ENCODE measurements at places on chromosomes 7 and 10.

DNA sequence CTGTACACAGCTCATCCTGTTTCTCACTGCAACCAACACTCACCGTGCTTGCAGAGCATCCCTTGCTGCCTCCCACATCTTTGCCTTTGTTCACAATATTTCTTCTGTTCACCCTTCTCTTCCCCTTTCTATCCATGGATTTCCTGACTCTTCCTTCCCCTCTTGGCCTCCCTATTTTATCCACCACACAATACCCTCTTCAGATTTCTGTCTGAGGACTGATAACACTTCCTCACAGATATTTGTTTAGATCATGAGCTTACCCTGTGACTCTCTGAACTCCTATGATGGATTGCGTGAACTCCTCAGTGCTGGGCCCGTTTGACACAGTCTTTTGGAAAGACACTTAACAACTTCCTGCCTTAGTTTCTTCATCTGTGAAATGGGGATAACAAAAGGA is 62.8 kb upstream of the GPR158 start:
- no peak for DNase-seq

GRCh38 chr7:36473454-36474282 is 84.0 kb downstream of the ANLN start:
- peak; percentile 31 for DNase-seq

DNA sequence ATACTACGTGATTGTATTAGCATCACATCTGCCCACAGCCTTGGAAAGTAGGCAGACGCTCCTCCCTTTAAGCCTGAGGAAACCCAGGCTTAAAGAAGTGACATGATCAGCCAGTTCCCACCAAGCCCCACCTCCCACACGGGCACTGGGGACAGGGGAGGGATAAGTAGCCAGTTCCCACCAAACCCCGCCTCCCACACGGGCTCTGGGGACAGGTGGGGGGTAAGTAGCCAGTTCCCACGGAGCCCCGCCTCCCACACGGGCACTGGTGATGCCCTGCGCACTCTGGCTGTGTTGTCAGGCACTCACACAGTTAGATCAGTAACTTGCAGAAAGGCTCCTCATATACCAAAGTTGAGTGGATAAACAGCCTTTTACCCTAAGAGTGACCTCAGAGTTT is 606.8 kb downstream of the PTPRN2 start:
- DNase-seq: no peak

DNA sequence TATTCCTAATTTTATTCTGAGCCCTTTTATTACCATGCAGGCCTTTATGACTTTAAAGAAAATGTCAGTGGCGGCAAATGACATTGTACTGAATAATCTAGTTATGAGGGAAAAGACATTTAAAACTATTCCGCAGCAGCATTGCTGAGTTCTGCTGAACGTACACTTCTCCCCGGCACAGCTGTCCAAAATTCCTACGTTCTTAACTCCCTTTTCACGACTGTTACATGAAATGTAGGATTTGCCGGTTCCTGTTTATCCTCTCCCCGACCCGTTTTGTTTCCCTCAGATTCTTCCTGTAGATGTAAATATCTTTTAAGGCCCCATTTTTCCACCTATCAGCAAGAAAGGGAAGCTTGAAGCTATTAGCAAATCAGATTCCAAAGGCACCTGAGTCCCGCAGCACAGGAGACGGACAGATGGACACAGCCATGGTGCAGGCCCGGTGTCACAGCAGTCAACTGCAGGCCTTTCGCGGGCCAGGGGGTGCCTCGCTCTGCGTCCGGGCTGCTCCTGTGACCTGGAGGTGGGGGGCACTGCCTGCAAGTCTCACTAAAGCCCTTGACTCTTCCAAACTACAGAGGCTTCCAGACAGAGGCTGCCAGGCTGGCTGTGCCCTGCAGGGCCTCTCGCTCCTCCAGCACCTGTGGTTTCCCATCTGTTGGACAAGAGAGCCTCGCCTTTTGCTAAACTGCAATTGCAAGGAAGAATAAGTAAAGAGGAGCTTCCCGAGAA is 485.0 kb upstream of the MGMT start:
- DNase-seq: no peak

DNA sequence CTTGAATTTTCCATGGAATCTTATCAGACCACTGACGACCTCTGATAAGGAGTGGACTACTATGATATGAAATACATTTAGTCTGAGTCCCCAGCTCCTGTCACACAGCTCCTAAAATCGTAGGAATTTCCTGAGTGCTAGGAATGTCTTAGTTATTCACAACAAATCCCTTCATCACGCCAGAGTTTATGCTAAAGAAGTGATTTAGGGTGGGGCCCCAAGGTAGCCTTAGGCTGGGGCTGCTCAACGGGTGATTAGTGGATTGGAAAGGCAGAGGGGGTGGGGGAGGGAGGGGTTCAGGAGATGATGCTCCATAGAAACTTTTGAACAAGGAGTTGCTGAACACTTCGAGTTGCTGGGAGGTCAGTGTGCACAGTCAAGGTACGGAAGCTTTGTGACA is 7.0 kb upstream of the TET1 start:
- DNase-seq: no peak

- DNase-seq: no peak
These were observed 88.7 kb downstream of the COBL start for GRCh38 chr7:51227861-51228260.

GRCh38 chr7:143960813-143961610 is 6.4 kb downstream of the OR2F1 start:
- DNase-seq: no peak

DNA sequence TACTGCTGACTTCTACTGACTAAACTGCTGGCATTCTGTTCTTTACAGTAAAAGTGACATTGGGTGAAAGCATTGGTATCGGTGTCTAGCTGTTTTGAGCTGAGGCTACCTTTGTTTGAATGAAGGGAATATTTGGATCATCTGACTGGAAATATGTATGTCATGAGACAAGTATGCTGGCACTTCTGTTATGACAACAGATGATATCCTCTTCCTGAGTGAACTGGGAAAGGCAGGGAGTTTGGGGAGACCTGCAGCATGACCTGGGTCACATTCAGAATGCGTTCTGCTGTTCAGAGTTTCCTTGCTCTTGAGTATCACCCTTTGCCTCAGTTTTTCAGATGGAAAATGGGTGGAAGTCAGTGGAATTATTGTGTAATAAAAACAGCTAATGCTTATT is 81.8 kb downstream of the PLCE1 start:
- no peak for DNase-seq

GRCh38 chr10:96290368-96291133 is 13.7 kb upstream of the DNTT start:
- DNase-seq: no peak

DNA sequence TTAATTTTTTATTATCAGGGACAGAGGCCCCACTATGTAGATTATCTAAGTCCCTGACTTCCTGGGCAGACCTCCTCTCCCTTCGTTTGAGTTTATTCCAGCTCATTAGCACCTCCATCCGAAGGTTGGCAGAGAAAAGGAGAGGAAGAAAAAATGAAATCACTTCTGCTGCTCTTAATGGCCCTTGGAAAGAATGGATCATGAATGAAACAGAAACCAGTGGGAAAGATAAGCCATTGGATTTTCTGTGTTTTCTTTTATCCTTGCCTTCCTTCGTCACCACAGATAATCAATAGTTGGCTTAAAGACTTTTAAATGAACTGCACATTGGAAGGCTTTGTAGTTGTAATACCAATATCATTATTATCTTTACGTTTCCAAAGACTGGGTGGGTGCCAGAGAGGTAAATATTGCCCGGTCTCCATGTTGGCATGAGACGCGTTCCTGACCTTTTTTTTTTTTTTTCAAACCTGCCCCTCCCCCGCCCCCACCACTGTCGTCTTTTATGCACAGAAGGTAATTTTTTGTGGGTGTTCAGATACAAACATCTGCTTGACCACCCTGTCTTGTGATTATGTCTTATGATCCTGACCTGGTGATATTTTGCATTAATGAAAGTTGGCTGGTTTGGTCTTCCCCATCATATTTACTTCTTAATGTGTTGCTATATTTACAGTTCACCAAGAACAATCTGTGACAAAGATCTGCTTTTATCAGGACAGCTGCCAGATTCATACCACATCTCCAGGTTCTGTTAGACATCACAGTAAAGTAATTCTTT is 116.8 kb downstream of the ARID5B start:
- DNase-seq: no peak

DNA sequence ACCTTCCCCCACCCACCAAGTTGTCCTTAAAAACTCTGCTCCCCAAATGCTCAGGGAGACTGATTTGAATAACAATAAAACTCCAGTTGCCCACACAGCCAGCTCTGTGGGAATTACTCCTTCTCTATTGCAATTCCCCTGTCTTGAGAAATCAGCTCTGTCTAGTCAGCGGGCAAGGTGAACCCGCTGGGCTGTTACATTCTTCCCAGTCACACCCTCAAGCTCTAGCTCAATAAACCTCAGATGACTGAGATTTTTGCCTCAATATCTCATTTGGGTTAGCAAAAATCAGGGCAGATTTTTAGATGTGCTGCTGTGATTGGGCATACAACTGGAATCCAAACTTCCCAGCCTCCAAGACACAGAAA is 32.9 kb downstream of the SVOPL start:
- DNase-seq: no peak

- no peak for DNase-seq
These were observed 104.6 kb upstream of the PPIF start for GRCh38 chr10:79242620-79243152.

GRCh38 chr10:80498833-80499741 is 38.6 kb upstream of the SH2D4B start:
- peak; percentile 85 for DNase-seq

DNA sequence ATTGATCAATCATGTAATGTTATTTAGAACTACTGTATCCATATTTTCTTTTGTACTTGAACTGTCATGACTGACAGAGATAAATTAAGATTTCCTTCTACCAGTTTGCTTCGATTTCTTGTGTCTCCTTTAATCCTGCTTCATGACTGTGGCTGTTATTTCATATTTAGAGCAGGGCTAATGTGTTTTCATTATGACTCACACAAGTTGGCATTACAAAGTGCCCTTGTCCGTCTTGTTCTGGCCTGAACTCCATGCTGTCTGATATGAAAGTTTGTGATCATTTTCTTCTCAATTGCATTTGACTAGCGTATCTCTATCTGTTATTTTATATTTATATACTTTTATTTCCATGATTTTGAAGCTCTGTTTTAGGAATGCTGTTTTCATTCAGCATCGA is 344.1 kb upstream of the PRKCQ start:
- DNase-seq: no peak

- DNase-seq: no peak
These were observed 30.1 kb upstream of the KCNMA1 start for GRCh38 chr10:77667426-77668324.

DNA sequence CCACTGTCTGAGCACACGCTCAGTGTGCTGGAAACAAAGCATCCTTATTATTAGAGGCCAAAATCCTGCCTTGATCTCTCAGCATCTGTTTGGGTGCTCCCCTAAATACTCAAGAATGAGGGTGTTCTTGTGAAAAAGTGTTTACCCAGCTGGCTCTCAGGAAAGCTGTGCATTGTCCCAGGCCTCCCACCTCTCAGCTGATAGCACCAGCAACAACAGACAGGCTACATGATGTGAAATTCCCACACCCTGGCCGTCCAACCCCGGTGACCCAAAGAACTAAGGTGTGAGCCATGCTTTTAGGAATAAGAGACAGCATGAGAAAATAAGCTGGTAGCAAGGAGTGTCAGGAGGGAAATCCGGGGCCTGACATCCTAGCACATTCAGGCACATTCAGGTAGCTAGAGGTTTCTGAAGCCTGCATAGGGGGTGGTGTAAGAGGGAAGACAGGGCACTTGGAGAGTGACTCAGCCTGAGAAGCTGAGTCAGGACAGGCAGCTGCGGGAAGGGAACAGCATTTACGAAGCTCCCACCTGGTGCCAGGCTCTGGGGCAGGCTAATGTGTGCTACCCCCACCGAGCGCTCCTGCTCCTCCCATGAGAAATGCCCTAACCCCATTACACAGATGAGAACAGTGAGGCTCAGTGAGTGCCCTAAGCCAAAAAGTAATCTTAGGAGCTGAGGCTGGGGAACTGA is 205.6 kb downstream of the GRID1 start:
- no peak for DNase-seq

DNA sequence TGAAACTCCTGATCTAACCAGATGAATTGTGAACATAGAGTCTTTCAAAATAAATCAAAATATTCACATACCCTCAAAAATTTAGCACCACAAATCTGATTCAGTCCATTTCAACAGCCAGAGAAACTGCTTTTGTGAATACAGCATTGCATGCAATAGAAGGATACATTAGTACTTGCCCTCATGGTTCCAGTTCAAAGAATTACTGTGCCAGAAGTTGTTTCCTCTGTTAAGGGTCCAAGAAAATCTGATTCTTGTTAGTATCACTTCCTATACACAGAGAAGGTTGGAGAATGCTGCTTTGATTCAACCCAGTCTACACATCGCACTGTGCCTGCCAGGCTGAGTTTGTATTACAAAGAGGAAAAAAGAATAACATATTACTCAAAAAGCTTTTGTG is 115.6 kb downstream of the TFEC start:
- DNase-seq: no peak

GRCh38 chr10:5840314-5841307 is 27.4 kb upstream of the GDI2 start:
- DNase-seq: no peak

- no peak for DNase-seq
These were observed 9.6 kb upstream of the CYREN start for GRCh38 chr7:135180122-135180521.

DNA sequence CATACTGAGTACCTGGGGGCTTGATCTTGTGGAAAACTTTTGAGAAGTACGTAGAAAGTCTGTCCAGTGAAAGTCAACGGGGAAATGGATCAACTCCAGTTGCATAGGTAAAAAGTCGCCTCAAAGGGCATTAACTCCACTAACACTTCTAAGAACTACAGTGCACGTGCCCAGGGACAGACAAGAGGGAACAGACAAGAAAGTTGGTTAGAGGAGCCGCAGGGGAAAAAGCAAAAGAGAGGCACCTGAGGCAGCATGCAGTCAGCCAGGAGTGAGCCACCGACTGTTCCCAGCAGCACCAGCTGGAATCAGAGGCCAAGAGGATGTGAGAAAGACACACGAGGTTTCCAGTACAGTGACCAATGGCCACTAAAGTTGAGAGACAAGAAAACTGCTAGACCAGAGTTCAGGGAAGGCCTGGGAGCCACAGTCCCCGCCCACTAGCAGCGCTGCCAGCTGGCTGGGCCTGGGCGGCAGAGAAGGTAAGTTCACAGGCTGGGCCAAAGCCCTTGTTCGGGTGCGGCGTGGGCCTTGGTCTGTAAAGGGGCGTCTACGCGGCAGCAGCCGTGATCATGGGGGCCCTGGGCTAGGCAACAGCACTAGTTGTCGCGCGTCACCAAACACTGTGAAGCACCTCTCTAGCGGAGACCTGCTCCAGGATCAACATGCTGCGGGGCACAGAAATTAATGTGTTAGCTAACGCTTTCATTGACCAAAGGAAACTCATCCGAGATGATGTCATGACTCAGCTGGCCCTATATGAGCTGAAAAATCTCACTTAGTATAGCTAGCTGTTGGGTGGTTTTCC is 14.0 kb downstream of the ITGB1 start:
- DNase-seq: no peak

GRCh38 chr10:114940735-114941134 is 2.7 kb downstream of the TRUB1 start:
- DNase-seq: no peak

DNA sequence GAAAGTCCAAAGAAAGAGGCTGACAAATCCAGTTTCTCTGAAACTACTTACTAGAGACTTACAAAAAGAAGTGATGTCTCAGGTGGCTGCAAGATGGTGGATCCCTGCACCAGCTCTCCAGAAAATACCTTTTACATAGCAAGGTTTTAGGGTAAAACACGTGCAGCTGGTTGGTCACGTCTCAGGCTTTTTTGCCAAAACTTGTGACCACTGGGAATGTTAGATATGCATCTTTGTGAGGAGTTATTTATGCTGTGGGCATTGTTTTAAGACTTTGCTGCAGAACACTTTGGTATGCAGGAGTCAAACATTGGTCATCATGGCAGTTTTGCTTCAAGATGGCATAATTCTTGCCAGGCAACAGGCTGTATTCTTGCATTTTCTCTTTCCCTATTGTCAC is 1352.8 kb downstream of the REEP3 start:
- DNase-seq: no peak
